ENCODE measurements at places on chromosomes 5 and 9. TPM values are rescaled to one million over a fixed set of nuclear protein-coding genes. Genes with fewer than 3 reads are reported as not detected.

- DNase-seq: peak; percentile 59
These were observed 291.8 kb upstream of the DAB2 start for GRCh38 chr5:39716532-39717028.

DNA sequence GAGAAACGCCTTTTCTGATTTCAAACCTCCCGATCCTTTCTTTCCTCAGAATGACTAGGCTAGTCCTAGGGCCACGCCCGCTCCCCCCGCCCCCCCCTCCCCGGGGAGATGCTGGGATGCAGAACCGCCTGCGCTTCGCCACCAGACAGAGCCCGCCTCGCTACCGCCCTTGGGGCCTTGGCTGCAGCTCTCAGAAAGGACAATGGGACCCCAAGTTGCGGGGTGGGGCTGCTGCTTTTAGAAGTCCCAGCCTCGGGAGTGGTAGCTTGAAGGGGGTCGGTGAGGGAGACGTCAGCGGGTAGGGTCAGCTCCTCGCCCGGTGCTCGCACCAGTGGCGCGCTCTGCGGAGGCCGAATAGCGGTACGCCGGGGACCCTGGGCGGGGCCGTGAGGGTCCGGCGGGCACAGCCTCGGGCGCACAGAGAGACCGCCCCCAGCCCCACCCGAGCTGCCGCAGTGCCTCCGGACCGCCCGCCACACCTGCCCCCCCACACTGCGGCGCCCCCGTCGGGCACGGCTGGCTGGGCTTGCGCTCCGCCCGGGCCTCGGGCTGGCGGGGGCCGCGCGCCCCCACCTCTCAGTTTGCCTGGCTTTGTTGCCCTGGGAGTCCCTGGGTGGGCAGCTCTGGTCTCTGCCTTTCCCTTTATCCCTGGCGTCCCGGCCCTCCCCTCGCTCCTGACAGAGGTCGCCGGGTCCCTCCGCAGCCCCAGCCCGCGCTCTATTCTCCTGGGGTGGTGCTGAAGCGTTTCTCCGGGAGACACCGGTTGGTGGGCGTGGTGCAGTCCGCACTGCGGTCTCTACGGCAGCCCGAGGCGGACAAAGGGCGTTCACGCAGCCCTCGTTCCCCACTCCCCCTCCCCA lies 1.2 kb downstream of the MAP1B start:
- peak; percentile 85 for DNase-seq

DNA sequence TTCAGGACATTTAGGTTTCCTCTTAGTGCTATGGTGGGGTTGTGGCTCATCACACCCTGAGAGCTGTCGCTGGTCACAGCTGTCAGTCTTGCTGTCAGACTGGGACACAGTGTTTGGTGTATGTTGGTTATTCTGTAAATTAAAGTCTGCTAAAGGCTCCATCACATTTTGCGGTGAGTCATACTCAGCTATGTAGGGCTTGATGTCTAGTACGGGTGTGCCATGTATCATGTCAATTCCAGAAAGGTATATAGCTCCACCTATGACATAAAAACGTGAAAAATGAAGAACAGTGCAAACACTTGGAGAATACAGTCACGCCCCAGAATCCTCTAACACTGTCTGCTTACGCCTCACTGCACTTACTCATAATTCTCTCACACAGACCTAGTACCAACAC lies 11.9 kb downstream of the TRMO start:
- DNase-seq: no peak

- DNase-seq: no peak
These were observed 74.7 kb upstream of the IL17B start for GRCh38 chr5:149453618-149454415.

The SPATA9 gene
- total RNA-seq: not detected

Measured in H7 (cell line).